ENCODE measurements at places on chromosomes 2 and 18.

GRCh38 chr2:240210198-240210965 lies 69.9 kb upstream of the OTOS start:
- DNase-seq: no peak

DNA sequence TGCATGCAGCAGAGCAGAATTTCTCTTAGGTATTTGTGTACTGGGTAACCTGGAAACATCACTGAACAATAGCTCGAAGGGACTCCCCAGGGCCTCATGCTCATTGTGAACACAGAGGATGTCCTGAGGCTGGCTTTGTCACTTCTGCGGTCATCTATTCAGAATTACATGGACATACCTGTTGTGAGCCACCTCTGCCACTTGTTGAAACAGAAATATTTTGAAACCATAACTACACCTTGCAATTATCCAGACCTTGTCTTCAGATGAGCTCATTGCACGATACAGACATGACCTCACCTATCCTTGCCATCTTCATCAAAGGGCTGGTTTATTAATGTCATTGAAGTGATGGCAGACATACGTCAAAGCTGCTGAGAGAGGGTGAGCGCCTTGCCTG lies 23.4 kb upstream of the CREG2 start:
- DNase-seq: no peak

DNA sequence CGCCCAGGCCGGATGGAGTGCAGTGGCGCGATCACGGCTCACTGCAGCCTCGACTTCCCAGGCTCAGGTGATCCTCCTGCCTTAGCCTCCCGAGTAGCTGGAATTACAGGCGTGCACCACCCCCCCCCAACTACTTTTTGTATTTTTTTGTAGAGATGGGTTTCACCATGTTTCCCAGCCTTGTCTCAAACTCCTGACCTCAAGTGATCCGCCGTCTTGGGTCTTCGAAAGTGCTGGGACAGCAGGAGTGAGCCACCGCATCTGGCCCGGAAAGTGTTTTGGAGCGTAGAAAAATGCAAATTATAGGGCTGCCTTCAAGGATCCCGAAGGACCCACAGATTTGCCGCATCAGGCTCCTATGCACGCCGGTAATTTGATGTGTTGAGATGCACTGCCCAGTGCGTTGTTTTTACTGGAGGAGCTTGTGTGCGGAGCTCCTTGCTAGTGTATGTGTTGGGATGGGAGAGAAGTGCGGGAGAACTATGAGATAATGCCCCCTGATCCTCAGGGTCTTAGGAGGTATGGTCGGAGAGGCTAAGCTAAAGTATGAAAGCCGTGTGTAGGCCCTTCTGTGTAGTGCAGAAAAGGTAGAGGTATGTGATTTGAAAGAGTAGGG lies 1.2 kb upstream of the CLASP1 start:
- no peak for DNase-seq

- DNase-seq: no peak
Measured at GRCh38 chr2:180367815-180368214, 360.7 kb upstream of the CWC22 start.

GRCh38 chr2:17422061-17422460 lies 96.2 kb downstream of the RAD51AP2 start:
- DNase-seq: no peak
